ENCODE measurements at places on chromosomes 6 and 20.

- DNase-seq: no peak
Observed at GRCh38 chr6:30487926-30488325, 1.4 kb upstream of the HLA-E start.

DNA sequence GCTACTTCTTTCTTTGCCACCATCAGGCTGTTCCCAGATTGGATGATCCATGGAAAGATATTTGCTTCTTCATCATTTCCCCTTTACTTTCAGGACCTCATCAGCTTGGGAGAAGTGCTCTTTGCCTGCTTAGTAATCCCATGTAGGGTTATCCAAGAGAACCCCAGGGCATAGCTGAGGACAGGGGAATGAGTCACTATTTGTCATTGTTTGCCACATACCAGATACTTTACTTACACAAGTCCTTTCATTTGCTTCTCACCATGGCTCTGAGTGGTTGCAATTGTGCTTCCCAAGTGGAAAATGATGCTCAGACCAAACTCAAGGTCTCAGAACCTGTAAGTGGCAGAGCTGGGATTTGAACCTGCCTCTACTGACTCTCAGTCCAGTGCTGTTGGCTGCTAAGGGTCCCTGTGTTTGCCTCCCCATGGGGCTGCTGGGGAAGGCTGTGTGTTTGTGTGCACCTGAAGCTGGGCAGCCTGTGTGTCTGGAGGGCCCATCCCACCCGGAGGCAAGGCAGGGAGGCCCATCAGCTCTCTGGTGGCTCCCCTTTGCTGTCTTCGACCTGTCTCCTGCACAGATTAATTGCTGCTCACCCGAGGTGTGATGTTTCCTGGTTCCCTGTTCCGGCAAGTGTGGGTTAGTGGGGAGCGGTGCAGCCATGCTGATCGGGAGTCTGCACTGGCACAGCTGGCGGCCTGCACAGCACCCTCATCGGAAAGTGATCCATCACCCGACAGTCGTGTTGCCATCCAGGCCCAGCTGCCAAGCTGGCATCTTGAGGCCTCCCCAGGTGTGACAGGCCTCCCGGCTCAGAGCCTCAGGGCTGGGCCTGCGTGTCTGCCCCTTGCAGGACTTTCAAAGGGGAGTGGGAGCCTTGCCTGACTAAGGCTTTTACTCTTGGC lies 228.8 kb downstream of the DHX35 start:
- no peak for DNase-seq

- DNase-seq: no peak
Observed at GRCh38 chr6:54519161-54519560, 210.9 kb downstream of the TINAG start.

- DNase-seq: no peak
Observed at GRCh38 chr6:161130967-161131766, 139.6 kb downstream of the MAP3K4 start.

- no peak for DNase-seq
Observed at GRCh38 chr6:40685862-40686261, 98.7 kb upstream of the LRFN2 start.

DNA sequence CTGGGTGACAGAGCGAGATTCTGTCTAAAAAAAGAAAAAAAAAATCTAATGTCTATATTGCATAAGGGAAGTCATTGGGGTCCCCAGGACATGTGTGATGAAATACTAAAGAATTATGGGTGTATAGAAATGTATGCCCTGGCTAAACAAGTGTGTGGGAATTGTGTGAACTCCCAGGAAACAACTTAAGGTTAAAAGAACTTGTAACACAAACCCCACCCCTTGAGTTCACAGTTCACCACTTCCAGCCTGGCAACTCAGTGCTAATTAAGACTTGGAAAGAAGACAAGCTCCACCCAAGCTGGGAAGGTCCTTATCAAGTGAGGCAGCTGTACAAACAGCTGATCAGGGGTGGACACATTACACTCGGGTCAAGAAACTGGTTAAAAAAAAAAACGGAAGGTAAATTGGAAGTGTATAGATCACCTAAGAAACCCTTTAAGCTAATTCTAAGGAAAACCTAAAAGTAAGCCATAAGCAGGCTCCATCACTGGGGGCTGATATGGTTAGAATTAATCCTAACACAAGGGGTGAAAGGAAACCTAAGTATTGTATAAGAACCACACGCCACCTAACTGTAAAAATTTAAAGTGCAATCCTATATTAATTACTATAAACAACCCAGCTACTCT lies 25.2 kb downstream of the HLA-A start:
- DNase-seq: peak; percentile 13

DNA sequence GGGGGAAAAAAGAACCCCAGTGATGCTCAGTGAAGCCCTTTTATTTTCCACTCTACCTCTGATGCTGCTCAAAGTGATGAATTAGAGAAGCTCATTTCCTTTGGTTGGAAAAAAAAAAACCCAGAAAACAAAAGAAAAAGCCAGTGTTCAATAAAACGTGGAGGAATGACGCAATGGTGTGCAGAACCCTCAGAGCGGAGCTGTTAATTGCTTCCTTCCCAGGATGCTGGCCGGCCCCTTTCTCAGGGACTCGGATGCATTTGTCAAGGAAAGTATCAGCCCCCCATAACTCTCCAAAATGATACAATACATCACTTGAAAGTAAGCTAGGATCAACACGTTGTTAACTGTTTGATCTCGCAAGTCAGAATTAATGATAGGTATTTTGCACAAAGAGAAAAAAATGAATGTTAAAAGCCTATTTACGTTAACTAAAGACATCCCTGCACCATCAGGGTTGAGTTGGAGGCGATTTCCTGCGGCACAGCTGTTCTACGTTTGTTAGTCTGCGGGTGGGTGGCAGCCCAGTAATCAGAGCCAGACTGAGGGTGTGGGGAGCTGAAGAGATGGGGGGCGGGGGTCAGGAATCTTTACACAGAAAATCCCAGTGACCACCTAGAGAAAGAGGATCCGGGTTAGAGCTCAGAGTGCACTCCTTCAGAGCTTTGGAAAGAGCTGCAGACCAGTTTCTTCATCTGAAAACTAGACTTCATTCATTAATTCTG lies 132.4 kb downstream of the BMP7 start:
- DNase-seq: no peak

DNA sequence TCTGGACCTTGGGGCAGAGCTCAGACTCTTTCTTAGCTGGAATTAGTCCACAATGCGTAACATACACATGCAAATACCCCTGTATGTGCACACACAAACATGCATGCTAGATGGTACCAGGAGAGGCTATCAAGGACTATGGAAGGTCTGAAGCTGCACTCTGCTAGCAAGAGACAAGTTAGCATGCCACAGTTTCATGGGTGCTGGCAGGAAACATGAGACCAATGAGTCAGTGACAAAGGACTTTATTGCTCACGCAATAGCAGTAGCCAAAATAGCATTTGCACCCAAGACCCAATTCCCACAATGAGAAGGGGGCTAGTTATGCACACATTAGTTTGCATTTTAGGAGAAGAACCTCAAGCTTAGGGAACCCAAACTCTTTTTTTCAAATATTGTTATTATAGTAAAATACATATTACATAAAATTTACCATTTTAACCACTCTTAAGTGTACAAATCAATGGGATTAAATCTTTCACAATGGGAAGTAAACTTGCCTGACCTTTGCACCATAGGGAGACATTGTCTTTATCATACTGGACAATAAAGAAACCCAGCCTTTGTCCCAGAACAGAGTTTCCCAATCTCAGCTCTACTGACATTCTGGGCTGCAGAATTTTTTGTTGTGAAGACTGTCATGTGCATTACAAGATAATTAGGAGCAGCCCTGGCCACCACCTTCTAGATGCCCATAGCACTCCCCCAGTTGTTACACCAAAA lies 69.1 kb downstream of the NRSN1 start:
- DNase-seq: no peak

DNA sequence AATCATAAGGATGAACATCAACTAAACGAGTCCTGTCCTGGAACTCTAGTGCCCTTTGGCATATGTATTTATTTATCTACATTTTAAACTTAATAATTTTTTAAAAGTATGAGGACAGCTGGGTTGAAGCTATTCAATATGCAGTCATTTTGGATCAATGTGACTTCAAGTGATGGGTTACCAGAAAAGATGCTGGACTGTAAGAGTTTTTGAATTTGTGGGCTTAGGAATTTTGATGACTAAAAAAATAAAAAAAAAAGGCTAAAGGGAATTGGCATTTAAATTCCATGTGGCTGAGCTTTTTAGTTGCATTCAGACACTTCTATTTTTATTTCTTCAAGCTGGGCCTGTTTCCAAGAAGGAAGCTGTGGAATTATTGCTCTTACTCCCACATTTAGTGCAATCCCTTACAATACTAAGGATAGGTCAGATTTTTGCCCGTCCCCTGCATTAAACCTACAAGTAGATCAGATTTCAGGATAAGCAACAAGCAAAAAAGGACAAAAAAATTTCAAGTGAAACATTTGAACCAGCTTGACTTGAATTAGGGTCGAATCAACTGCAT lies 704.2 kb upstream of the CITED2 start:
- DNase-seq: no peak

- no peak for DNase-seq
Observed at GRCh38 chr20:15267935-15268334, 930.5 kb upstream of the FLRT3 start.

GRCh38 chr6:8102122-8102958 lies at the start of gene EEF1E1:
TSS of gene EEF1E1 (minus strand) at chr6:8102548. CDS start at chr6:8102521, 27 bp downstream.
- DNase-seq: peak; percentile 98

GRCh38 chr6:135624402-135625295 lies 127.1 kb upstream of the AHI1 start:
- DNase-seq: peak; percentile 78

- no peak for DNase-seq
Observed at GRCh38 chr6:6818078-6818639, 229.6 kb downstream of the LY86 start.

DNA sequence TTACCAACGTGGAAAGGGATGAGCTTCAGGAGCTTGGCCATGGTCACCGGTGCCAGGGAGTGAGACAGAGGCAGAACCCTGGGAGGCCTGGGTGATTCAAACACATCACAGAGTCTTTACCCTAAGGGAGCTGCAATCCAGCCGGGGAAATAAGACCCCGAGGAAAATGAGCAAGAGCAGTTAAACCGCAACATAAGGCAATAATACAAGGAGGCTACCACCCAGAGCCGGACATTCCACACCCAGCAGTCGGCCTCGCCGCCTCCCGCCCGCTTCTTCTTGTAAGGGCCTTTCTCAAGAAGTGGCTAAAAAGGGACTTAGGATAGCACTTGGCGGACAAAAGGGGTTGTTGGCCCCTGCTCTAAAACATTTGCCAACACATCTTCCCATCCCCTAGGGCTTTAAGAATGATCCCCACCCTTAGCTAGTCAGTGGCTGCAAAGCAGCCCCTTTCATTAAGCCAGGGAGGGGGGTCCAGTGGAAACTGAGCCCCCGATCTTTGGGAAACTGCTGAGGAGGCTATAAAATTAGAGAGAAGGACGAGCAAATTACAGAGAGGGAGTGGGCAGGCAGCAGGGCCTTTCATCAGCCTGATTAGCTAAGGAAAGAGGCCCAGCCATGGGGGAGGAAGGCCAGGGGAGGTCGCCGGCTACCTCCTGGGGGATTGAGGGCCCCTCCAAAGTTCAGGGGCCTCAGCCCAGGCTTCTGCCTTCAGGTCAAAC lies 34.3 kb downstream of the SNX5 start:
- no peak for DNase-seq

GRCh38 chr6:99393366-99393697 lies 663 bp downstream of the COQ3 start:
- DNase-seq: no peak

DNA sequence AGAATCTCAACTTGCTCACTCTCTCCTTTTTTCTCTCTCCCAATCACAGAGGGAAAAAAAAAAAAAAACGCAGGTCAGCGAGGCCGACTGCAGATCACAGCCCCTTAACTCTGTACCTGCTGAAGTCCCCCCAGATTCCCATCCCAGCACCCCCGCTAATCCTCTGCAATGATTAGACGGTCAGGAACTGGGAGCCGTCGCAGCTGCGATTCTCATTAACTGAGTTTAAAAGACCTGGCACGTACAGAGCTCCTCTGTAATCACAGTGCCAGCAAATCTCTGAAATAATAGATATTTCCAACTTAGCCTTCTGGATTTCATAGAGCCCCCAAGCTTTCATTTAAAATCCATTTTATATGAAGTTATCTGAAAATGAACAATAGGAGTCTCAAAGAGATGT lies 84.4 kb downstream of the ANKRD60 start:
- no peak for DNase-seq

DNA sequence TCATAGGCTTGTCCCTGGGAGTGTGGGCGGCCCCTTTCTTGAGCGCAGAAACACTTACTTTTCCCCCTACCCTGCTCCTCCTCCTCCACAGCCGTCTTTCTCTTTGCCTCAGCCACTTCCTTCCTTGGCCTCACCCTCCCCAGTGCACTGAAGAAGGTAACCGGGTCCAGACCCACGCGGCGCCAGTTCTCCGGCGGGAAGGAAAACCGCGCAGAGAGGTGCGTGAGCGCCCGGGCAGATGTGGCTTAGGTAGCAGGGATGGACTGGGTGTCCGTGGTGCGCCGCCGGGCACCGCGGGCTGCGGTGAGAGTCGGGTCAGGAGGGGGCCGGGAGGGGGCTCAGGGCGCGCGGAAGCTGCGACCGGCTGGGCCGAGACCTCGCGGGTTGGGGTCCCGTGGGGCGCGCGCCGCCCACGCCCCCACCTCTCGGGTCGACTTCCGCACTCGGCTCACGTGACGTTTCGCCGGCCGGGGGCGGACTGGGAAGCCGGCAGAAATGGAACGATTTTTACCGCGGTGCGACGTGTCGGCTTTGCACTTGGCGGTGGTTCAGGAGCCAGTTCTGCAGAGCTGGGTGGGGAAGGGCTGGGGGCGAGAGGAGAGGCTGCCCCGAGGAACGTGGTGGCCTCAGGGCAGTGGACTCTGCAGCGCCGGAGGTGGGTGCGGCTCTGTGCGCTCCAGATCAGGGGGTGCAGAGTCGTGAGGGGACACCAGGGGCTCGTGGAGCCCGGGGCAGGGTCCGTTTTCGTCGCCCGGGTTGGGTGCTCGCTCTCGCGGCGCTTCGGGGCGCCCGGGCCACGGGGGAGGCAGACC lies at the start of gene ABRACL:
ABRACL (plus strand) TSS at position 88 of the 812 bp plus-strand sequence. CDS start 5,416 bp downstream, outside the sequence.
- peak; percentile 92 for DNase-seq

- DNase-seq: no peak
Observed at GRCh38 chr20:61311656-61312387, 59.8 kb downstream of the CDH4 start.

DNA sequence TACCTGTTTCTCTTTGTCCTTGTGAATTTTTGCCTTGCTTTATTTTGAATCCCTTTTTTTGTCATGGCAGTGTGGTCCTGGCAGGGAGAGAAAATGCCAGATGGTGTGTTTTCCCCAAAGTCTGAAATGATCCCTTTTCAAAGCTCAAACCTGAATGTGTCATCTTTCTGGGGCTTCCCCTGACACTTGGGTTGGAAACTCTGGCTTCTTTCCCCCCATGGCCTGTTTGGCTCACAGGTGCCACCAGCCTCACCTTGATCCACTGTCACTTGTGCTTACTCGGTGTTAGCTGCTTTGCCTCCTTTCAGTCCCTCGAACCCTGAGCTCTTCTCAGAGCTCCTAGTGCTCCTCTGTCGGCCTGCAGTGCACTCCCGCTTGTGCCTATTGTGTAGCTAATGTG lies 22.3 kb downstream of the MYBL2 start:
- DNase-seq: no peak

- no peak for DNase-seq
Observed at GRCh38 chr6:150641398-150642139, 41.9 kb downstream of the PLEKHG1 start.

GRCh38 chr6:45691426-45691825 lies 313.7 kb upstream of the SUPT3H start:
- DNase-seq: no peak
